ENCODE measurements at places on chromosomes 5 and 9.

DNA sequence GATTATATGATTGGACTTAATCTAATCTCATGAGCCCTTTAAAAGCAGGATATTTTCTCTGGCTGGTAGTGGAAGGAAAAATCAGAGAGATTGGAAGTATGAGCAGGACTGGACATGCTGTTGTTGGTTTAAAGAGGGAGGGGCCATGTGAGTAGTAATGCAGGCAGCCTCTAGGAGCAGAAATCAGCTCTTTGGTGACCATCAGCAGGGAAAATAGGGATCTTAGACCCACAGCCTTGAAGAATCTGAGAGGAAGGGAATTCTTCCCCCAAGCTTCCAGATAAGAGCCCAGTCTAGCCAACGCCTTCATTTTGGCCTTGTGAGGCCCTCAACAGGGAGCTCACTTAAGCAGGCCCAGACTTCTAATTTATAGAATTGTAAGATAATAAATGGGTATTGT is 9.5 kb downstream of the SH3GL2 start:
- no peak overlapping the region for H3K27ac ChIP-seq
- DNase-seq = no peak
- H3K27me3 ChIP-seq = no peaks in the 10 kb centered on the region
- H3K4me3 ChIP-seq = no peak overlapping the region

GRCh38 chr5:107359916-107360234 is 310.9 kb downstream of the EFNA5 start:
- H3K27me3 ChIP-seq = no peaks in the 10 kb centered on the region
- H3K4me1 ChIP-seq = no peaks in the 10 kb centered on the region
- DNase-seq = no peak
- no peaks in the 10 kb centered on the region for H3K36me3 ChIP-seq
- no peak overlapping the region for H3K27ac ChIP-seq
- no peak overlapping the region for H3K4me3 ChIP-seq

GRCh38 chr5:374631-375335 is 53.3 kb downstream of the AHRR start:
- H3K27me3 ChIP-seq = peaks cover 6% of the 10 kb centered on the region
- peaks cover 8% of the 10 kb centered on the region for H3K36me3 ChIP-seq
- H3K27ac ChIP-seq = peak overlapping the region; percentile 96

DNA sequence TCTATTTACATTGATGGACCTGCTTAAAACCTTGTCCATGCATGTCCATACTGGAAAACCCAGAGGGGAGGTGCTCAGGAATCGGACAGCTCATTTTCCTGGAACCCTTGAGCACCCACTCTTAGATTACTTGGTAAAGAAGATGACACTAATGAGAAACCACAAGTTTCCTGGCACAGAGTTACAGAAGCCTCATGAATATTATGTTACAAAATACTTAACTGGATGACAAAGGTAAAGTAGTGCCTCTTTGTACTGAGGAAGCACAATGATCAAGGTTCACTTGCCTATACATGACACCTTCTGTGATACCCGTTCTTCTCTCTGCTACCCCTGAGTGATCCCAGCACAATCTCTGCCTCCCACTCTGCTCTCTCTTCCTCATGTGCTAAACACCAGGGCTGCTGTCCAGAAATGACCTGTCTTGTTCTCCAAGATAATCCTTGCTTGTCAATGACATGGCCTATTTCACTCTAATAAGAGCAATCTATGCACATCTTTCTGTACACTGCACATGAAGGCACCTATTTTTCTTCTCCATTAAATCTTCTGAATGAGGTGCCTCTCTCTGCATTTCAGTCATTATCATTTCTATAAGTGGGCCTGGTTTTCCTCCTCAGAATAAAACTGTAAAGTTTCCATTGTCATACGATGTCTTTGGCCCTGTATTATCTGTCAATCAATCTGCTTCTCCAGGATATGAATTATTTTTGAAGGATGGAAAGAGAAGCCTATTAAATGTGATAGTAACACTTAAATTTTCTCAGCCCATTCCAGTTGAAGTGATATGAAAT is 684.0 kb upstream of the ACO1 start:
- no peak overlapping the region for H3K27ac ChIP-seq
- no peak overlapping the region for H3K4me3 ChIP-seq
- peaks cover 28% of the 10 kb centered on the region for H3K4me1 ChIP-seq
- H3K27me3 ChIP-seq = no peaks in the 10 kb centered on the region
- no peaks in the 10 kb centered on the region for H3K36me3 ChIP-seq
- DNase-seq = no peak

- peak; percentile 74 for DNase-seq
- H3K27ac ChIP-seq = peak overlapping the region; percentile 100
- no peaks in the 10 kb centered on the region for H3K27me3 ChIP-seq
- H3K4me1 ChIP-seq = peaks cover 73% of the 10 kb centered on the region
- peak overlapping the region; percentile 82 for H3K4me3 ChIP-seq
These were observed 16.1 kb upstream of the CRB2 start for GRCh38 chr9:123339666-123340510.

DNA sequence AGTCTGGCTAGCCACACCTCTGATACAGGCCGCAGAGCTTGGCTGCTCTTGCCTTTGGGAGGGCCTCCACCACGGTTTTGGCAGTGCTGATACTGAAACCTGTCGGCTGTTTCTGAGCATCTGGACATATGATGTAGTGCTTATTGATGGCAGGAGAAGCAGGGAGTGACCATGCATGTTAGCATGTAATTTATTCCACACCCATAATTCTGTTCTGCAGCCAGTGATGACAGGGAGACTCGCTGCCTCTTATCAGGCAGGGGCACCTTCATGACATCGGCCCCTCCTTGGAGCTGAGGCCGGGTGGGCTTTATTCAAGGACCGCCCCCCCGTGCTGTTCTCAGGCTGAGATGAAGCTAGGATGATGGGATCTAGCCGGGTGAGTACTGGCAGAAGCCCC is 49.0 kb downstream of the OLFM1 start:
- no peak overlapping the region for H3K4me3 ChIP-seq
- peaks cover 11% of the 10 kb centered on the region for H3K27me3 ChIP-seq
- H3K27ac ChIP-seq = no peak overlapping the region
- DNase-seq = no peak
- H3K4me1 ChIP-seq = no peaks in the 10 kb centered on the region

DNA sequence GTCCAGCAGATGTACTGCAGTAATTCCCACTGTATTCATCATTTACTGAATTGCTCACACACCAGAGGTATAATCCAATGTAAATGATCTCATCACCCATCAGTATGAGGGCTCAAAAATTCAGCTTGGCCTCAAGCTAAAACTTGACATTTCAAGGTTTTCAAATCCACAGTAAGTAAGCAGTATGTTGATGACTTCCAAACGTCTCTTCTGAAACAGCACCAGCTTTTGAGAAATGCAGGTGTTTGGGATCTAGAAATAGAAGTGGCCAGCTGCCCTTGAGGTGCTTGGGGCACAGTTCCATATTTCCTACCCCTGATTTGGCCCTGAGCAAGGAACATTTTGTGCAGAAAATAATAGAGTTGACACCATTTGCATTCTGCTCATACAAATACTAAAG is 388.0 kb upstream of the TUSC1 start:
- no peak for DNase-seq
- H3K36me3 ChIP-seq = no peaks in the 10 kb centered on the region
- H3K4me3 ChIP-seq = no peak overlapping the region
- H3K27me3 ChIP-seq = no peaks in the 10 kb centered on the region
- H3K27ac ChIP-seq = no peak overlapping the region
- H3K4me1 ChIP-seq = no peaks in the 10 kb centered on the region

DNA sequence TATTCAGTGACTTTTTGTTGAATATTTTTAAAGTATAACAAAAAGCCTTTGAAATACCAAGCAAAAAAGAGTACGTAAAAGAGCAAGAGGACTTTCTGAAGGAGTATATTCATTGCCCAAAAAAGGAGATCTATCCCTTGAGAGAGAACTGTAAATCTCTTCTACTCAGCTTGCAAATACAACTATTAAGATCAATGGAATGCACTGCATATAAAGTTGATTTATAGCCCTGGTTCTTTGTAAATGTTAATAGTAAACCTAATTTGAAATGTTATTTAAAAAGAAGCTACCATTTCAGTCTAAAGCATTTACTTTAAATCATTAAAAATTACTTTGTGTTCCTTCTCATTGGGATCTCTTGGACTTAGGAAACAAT is 168.1 kb downstream of the PDE4D start:
- no peak overlapping the region for H3K4me3 ChIP-seq
- no peak overlapping the region for H3K27ac ChIP-seq
- no peaks in the 10 kb centered on the region for H3K36me3 ChIP-seq
- no peaks in the 10 kb centered on the region for H3K4me1 ChIP-seq

GRCh38 chr5:58946230-58946629 is 363.4 kb downstream of the RAB3C start:
- no peaks in the 10 kb centered on the region for H3K4me1 ChIP-seq
- no peaks in the 10 kb centered on the region for H3K36me3 ChIP-seq
- no peak for DNase-seq
- no peak overlapping the region for H3K27ac ChIP-seq
- no peak overlapping the region for H3K4me3 ChIP-seq

GRCh38 chr5:57987552-57987951 is 472.3 kb downstream of the PLK2 start:
- no peak for DNase-seq
- no peaks in the 10 kb centered on the region for H3K4me1 ChIP-seq
- H3K27me3 ChIP-seq = no peaks in the 10 kb centered on the region
- H3K27ac ChIP-seq = no peak overlapping the region
- no peak overlapping the region for H3K4me3 ChIP-seq

GRCh38 chr9:135032868-135033460 is 54.5 kb upstream of the OLFM1 start:
- H3K4me1 ChIP-seq = no peaks in the 10 kb centered on the region
- H3K27ac ChIP-seq = no peak overlapping the region
- peaks cover 3% of the 10 kb centered on the region for H3K27me3 ChIP-seq
- DNase-seq = no peak
- no peaks in the 10 kb centered on the region for H3K36me3 ChIP-seq
- no peak overlapping the region for H3K4me3 ChIP-seq

DNA sequence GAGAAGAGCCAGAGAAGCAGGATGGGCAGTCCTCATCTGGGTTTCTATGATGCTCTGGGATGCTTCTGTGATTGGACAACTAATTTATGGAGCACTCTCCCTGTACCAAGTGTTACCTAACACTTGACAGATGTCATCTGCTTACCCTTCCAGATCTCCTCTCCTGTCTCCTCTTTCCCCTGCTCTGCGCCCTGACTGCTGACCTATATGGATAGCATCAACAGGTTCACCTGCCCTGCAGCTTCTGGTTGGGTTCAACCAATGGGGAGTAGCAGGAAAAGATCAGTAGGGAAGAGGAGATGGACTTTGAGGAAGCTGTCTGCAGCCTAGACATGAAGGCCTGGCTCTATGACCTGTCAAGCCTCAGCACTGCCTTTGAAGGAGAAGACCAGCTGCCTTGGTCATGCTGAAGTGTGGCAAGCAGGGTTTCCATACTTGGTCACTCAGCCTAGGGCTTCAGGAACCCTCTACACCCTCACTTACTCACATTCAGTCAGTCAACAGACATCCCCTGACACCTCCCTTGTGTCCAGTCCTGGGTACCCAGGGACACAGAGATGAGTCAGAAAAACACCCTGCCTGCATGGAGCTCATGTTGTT is 11.3 kb upstream of the P4HA2 start:
- peaks cover under 1% of the 10 kb centered on the region for H3K27me3 ChIP-seq
- DNase-seq = no peak
- no peak overlapping the region for H3K4me3 ChIP-seq
- no peak overlapping the region for H3K27ac ChIP-seq
- peaks cover 5% of the 10 kb centered on the region for H3K4me1 ChIP-seq
- H3K36me3 ChIP-seq = no peaks in the 10 kb centered on the region

- H3K27me3 ChIP-seq = no peaks in the 10 kb centered on the region
- no peaks in the 10 kb centered on the region for H3K36me3 ChIP-seq
- no peaks in the 10 kb centered on the region for H3K4me1 ChIP-seq
- no peak for DNase-seq
These were observed 56.8 kb downstream of the FAT2 start for GRCh38 chr5:151534350-151534749.

DNA sequence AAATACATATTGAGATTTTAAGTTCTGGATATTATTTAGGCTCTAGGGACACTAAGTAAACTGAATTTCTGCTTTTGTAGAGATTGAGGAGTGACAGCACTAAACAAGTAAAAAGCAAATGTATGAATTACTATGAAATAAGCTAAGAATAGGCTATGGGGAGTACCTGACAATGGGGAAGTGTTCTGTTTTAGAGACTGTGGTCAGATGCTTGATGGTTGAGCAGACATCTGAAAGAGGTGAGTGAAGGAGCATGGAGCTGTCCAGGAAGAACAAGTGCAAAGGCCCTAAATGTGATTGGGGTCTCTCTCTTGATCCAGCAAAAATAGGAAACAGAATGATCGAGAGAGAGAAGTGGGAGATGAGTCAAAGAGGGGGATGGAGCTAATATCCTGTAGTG is 111.7 kb downstream of the JAKMIP2 start:
- H3K4me3 ChIP-seq = no peak overlapping the region
- no peaks in the 10 kb centered on the region for H3K4me1 ChIP-seq
- DNase-seq = no peak

- H3K36me3 ChIP-seq = peaks cover 2% of the 10 kb centered on the region
- no peak for DNase-seq
- H3K4me3 ChIP-seq = no peak overlapping the region
- H3K4me1 ChIP-seq = no peaks in the 10 kb centered on the region
- H3K27me3 ChIP-seq = no peaks in the 10 kb centered on the region
- no peak overlapping the region for H3K27ac ChIP-seq
These were observed 42.1 kb downstream of the DTWD2 start for GRCh38 chr5:118946138-118946800.

Data from activated naive CD8-positive, alpha-beta T cell treated with anti-CD3 and anti-CD28 coated beads, Interleukin-2, amount 50 U/mL, for 24 hours (primary cell).